ENCODE measurements at places on chromosomes 6 and 20.

- no peak for DNase-seq
Observed at GRCh38 chr6:135449246-135449645, 48.3 kb downstream of the AHI1 start.

- no peak for DNase-seq
Observed at GRCh38 chr6:148934539-148934938, 187.7 kb downstream of the UST start.

GRCh38 chr20:24675651-24676352 is 206.4 kb downstream of the SYNDIG1 start:
- no peak for DNase-seq

GRCh38 chr20:53621482-53622246 is 28.0 kb upstream of the ZNF217 start:
- DNase-seq: no peak

DNA sequence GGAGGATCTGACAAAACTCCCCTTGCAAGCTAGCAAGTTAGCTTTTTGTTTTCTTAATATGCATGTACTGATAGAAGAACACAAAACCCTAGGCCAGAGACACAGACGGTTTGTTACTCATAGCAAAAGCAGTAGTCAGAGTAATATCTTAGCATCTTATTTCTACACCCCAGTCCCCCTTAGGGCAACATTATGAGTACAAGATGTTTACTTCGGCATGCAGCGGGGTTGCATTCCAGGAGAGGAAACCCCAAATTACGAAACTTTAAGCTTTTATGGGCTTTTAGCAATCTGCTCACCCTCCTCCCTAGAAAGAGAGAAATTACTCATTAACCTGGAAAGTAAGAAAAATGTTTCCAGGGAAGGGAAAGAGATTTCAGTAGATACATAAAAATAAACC is 1286.9 kb downstream of the EPHA7 start:
- DNase-seq: no peak

DNA sequence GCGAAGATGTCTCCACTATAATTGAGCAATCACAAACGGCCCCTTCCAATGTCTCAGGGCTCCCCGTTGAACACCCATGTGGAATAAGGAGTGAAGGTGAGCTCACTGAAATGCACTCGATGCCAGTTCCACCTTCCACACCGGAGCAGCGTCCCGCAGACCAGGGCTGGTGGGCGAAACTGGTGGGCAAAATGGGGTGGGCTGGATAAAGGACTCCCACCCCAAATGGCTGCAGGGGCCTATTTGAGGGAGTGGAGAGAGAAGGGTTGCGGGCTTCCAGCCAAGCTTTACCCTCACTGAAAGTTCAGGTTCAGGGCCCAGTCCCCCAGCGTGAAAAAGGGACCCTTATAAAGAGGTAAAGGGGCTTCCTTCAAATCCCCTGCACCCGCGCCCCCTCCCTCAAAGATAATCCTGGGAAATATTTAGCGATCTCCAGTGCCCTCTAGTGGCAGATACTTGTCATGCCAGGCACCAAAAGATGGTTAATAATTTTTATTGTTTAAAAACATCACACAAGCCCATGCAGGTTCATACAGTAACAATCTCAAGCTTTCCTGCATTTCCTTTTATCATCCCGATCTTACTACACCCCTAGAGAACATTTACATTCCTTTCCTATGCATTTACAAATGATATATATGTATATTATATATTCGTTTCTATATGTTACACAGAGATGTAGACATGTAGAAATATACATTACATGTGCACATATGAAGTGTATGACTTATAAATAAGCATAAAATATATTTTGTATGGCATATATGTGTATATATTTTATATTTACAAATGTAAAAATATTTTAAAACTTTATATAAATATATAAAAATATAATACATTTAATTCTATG is 58.2 kb upstream of the NKX2-2 start:
- no peak for DNase-seq

- no peak for DNase-seq
Observed at GRCh38 chr6:126447367-126447766, 107.5 kb downstream of the CENPW start.

GRCh38 chr6:142478117-142478516 is 176.3 kb downstream of the ADGRG6 start:
- DNase-seq: no peak

- no peak for DNase-seq
Observed at GRCh38 chr20:21368791-21369190, 28.5 kb downstream of the NKX2-4 start.

DNA sequence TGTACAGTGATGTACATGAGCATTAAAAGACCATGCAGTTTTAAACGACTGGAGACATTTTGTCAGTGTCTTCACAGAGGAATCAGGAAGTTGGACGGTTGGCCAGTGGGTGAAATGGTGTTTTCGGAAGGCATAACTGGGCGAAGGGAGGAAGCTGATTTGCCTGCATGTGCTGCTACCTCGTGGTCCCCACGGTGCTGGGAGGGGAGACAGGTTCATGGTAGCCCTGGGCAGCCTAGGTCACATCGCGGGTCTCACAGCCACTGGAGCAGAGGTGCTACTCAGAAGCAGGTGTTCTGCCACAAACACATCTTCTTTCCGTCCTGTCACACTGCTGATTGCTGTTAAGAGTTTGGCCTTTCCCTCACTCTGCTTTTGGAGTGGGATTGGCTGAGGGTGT is 35.2 kb downstream of the HIVEP1 start:
- no peak for DNase-seq

Data from activated T-cell treated with anti-CD3 and anti-CD28 coated beads for 24 hours (primary cell).